ENCODE measurements at places on chromosomes 5 and 9.

DNA sequence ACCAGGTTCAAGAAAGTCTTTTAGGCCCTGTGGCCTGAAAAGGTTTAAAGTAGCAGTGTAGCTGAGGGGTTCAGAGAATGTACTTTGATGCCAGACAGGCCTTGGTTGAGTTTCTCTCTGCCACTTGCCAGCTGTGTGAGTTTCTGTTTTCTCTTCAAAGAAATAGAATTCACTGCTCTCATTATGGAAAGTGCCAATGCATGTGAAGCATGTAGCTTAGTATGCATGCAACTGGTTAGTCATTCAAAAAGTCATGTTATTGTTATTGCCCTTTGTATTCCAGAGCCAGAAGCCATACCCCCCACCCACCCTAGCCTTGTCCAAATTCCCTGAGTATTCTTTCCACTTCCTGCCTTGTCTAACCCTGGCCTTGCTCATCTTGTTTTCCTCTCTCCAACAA, 101.7 kb downstream of the ADRB2 start:
- DNase-seq, result no peak

GRCh38 chr9:27428551-27428950, 95.5 kb upstream of the IFNK start:
- DNase-seq, result no peak

- DNase-seq, result no peak
Measured at GRCh38 chr9:84722388-84722989, 53.0 kb downstream of the NTRK2 start.

DNA sequence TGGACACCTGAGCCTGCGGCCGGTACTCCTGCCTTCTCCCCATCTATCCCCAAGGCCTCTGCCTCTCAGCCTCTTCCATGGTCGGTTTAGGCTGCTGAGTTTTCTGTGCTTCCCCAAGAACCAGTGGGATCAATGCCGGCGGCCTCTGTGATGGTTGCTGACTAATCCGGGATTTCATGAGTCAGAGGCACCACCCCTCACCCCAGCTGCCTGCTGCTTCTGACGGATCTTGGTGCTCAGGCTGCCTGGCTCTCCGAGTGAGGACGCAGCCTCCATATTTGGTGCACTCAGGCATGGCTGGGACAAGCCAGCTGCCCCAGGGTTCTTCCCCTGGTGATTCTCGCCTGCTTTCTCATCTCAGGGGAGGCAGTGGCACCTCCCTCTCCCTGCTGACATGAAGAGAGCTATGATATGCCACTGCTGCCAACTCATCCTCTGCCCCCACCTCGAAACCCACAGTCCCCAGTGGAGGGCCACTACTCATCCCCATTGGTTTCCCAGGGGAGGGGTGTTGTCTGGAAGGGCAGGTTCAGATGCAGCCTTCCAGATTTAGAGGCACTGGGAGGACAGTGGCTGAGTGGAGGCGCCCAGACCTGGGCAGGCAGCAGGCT, 3.3 kb upstream of the MAN1B1 start:
- DNase-seq, result peak; percentile 100

DNA sequence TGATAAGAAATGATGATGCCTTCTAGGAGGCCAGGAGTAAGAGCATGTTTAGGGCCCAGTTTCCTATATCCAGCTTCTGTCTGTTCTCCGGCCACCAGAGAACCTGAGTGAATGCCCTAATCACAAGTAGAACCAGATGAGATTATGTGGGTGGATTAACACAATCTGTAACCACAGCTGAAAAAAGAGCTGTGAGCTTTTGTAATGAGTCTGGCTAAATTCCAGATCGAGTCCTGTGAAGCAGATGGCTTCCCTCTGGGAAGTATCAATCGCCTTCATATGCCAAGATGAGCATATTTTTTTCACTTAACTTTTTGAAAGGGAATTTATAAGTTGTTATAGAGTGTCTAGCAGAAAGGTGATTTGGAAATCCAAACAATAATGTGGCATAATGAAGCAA, 99.8 kb downstream of the NNT start:
- no peak for DNase-seq

GRCh38 chr9:81499021-81499454, 190.3 kb downstream of the TLE1 start:
- DNase-seq, result peak; percentile 41

GRCh38 chr5:66129144-66129543, 15.0 kb upstream of the SREK1 start:
- no peak for DNase-seq

DNA sequence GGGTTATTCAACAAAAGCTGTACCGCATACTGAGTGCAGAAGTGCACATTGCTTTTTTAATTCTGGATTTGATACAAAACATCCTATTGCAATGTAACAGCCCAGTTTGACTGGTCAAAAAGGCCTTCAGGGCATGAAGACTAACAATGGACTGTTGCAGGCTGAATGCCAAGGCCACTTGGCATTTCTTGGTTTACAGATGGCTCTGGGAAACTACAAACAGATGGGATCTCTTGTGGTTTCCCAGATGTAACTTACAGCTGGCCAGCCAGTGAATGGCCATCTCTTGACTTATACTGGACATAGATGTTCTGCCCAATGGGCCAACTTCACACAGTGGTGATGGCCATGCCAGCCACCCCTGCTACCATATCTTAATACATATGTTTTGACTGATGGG, 36.8 kb downstream of the UGT3A2 start:
- no peak for DNase-seq

DNA sequence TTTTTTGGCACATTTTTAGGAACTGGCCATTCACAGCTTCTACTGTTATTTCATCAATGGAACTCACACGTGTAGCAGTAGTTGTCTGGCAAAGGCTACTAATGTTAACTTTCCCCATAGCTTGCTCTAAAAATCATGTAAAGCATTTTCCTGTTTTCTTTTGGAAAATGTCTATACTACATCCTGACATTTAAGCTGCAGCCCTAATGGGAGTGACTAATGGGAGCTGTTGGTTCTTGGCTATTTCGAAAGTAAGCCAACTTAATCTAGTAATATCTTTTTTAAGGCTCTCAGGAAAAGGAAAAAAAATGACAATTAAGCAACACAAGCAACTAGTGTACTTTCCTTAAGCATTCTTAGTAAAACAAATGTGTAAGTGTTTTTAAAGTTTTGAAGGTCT, 169.2 kb downstream of the SLC12A2 start:
- no peak for DNase-seq

DNA sequence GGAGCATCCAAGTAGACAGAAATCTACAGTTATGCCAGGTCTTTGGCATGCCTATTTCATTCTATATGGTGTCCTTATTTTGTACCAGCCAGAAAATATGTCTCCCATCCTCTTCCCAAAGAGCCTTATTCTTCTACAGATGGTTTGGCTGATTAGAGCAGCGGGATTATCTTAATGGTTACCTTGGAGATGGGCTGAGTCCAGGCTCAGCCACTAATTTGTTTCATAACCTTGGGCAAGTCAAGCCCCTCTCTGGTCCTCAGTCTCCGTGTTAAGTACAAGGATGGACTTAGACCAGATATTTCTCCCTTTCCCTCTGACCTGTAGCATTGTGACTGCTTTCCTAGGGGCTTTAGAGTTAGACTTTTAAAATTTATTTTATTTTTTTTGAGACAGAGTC, 11.1 kb upstream of the GLE1 start:
- no peak for DNase-seq

GRCh38 chr5:151384106-151384505, 36.7 kb upstream of the SLC36A2 start:
- peak; percentile 63 for DNase-seq

DNA sequence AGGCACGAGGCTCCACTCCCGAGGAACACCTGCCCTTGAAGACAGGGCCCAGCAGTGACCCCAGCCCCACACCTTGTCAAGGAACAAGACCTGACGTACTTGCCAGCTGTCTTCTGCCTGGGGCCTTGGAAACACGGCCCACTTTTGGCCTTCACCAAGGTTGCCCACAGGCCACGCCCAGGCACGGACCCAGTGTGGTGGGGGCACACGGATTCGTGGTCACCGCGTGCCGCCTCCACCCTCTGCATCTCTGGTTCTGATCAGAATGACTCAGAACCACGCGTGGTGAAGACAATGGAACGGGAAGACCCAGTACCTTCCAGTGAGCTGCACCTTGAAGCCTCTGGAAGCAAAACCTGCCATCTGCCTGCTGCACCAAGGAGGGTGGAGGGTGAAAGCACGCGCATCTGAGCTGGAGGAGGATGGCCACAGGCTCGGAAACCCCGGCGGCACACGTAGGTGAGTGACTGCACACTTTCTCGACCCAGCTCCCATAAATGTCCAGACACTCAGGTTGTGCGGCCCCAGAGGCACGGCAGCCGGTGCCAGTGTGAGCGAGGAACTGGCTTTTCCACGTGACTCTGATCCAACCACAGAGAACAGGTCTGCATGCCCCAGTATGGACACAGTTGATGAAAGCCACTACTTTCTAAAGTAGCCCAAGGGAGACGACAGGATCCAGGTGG, 36.5 kb downstream of the LPCAT1 start:
- no peak for DNase-seq

GRCh38 chr5:380701-381309, 59.3 kb downstream of the AHRR start:
- DNase-seq, result no peak

GRCh38 chr5:123868881-123869280, 356.9 kb downstream of the CSNK1G3 start:
- DNase-seq, result no peak

- no peak for DNase-seq
Measured at GRCh38 chr9:112377087-112377486, 2.8 kb upstream of the HSDL2 start.

- DNase-seq, result no peak
Measured at GRCh38 chr5:73641811-73642210, 15.8 kb downstream of the ARHGEF28 start.

GRCh38 chr5:161098516-161098915, 246.5 kb upstream of the ATP10B start:
- no peak for DNase-seq

DNA sequence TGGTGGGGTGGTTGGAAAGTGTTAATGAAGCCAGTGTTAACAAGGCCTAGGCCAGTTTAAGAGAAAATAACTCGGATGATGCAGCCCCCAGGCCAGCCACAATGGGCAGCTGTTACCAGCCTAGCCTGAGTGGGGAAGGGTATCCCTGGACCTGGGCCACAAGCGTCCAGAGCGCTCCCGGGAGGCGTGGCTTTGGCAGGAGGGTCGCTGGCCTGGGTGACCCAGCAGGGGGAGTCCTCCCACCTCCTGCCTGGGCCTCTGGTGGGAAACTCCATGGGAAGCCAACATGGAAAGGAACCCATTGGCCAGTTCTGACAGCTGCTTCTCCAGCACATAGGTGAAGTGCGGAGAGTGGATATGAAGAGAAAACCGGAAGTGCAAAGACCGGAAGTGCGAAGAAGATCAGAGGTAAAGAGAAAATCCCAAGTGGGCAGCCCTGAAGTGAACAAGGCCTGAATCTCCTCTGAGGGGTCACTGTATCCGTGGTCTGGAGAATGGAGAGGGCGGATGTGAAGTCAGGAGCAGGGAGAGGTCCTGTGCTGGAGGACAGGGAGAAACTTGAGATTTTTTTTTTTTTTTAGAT, 79.0 kb downstream of the ADCY2 start:
- no peak for DNase-seq

- no peak for DNase-seq
Measured at GRCh38 chr9:21852754-21853153, 50.3 kb downstream of the MTAP start.

DNA sequence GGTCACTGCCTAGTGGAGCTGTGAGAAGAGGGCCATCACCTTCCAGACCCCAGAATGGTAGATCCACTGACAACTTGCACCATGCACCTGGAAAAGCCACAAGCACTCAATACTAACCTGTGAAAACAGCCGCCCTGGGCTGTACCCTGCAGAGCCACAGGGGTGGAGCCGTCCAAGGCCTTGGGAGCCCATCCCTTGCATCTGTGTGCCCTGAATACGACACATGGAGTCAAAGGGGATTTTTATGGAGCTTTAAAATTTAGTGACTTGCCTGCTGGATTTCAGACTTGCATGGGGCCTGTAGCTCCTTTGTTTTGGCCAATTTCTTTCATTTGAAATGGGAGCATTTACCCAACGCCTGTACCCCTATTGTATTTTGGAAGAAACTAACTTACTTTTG, 62.4 kb upstream of the HTR4 start:
- DNase-seq, result no peak

GRCh38 chr5:136084698-136085097, 47.9 kb upstream of the SMAD5 start:
- no peak for DNase-seq

DNA sequence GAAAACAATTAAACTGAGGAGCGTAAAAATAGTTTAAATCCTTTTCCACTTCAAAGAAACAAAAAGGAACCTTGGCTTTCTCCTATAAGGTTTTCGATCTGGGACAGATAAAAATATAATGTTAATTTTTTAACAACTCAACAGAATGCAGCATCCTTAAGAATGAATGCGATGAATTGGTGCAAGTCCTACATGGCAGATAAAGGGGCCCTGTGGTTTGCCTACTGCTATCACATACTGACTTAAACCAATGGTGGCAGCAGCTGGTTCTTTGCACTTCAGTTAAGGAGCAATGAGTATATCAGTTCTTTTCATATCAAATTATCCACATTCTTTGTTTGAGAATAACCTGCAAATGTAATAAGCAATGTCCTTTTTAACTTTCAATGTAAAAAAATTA, 12.4 kb upstream of the TYRP1 start:
- DNase-seq, result no peak

Data from A172 (cell line).